ENCODE measurements at places on chromosomes 1 and 21. TPM values are rescaled to one million over a fixed set of nuclear protein-coding genes. Genes with fewer than 3 reads are reported as not detected.
A peak's percentile ranks its signal among the peaks of the same experiment; 100 is the strongest.

DNA sequence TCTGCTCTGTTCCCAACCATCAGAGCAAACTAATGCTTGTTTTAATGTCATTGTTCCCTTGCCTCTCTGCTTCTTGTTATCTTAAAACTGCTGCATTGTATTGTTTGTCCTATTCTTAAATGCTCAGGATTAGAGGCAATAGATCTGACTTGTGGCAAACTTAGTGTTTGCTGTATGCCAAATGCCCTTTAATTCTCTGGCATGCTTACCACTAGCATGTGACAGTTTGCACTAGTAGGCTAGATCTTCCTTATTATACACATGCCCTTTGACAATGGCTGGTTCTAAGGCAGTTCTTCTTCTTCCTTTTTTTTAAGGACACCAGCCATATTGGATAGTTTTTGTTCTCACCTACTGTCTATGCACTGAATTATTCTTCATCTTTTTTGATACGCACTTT is 30.1 kb downstream of the PALMD start:
- DNase-seq, result no peak

- peak; percentile 31 for DNase-seq
Measured at GRCh38 chr1:55143684-55144083, 71.5 kb downstream of the USP24 start.

CD34 gene
- total RNA-seq, result not detected

DNA sequence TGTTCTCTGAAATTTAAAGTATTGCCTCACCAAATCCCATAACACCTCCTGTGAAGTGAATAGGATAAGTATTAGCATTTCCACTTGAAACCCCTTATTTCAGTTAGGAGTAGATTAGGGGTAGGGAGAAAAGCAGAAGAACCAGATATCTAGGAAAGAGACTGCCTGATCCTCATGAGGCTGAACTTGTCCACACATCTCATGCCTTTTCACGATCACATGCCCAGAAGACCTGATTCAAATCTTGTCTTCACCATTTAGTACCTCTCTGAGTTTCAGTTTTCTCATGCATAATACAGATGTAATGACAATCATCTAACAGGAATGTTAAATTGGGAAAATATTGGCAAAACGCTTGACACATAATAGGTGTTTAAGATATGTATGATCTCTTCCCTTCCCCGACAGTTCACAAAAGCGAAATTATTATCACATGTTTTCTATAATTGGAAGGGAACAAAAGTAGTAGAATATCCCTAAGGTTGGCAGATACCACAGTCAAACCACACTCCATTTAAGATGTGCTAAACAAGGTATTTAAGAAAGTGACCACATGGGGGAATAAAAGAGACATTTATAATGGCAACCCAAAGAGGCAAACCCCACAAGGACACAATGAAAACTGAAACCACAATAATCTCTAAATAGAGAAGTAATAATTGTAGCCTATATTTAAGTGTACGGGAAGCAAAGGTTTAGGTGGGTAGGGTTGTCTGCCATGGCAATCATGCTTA is 25.2 kb downstream of the GFI1 start:
- DNase-seq, result no peak

DNA sequence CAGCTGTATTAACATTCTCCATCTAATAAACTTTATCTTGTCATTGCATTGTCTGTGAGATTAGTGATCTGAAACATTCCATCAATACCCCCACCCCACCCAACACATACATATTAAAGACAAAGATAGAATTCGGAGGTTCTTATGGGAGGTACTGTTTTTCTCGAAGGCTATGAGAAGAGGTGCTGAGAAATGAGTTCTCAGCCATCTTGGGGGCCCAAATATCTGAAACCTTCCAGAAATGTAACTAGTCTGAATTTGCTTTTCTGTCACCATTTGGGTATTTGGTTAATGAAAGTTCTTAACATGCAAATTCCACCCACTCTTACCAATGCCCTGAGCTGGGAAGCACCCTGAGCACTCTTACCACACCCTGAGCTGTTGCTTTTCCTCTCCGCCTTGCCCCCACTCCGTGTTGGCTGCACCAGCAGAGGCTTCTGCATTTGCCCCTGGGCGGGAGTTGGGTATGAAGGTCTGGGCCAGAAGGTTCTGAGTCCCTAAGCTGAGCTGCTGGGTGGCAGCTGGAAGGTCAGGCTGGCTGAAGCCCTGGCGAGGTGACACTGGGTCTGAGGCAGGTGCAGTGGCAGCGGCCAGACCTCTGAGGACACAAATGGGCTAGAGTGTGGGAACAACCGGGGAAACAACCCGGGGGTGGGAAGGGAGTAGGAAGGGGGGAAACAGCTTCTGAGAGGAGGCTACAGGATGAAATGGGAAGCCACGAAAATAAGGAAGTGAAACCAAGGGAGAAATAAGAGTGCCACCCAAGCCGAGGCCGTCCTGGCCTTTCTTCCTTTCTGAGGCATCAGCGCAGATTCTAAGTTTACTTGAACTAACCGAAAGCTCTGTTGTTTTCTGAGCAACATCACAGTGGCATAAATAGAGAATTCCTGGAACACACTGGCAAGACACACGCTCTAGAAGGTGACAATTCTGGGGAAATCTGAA is 26.3 kb upstream of the IER5 start:
- DNase-seq, result no peak

CELA3B gene
- total RNA-seq, result not detected

DNA sequence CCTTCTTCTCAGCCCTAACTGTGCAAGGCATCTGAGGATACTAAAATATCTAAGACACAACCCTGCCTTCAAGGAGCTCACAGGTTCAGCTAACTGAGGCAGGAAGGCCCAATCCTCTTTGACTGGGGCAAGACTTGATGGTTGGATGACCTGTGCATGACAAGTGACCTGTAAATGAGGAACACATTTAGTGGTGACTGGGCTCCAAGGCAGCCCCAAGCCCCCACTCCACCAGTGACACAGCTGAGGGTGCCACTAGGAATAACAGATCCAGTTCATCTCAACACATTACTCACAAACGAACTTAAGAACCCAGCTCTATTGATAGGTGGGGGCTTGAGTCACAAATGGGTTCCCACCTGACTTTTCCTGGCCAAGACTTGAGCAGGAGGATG is 244.7 kb upstream of the IRF2BP2 start:
- DNase-seq, result no peak

AQP10 gene
- not detected for total RNA-seq

GRCh38 chr21:33688353-33688752 is 46.1 kb downstream of the ITSN1 start:
- DNase-seq, result no peak

- no peak for DNase-seq
Measured at GRCh38 chr1:26077524-26077923, 10.1 kb upstream of the TRIM63 start.

DNA sequence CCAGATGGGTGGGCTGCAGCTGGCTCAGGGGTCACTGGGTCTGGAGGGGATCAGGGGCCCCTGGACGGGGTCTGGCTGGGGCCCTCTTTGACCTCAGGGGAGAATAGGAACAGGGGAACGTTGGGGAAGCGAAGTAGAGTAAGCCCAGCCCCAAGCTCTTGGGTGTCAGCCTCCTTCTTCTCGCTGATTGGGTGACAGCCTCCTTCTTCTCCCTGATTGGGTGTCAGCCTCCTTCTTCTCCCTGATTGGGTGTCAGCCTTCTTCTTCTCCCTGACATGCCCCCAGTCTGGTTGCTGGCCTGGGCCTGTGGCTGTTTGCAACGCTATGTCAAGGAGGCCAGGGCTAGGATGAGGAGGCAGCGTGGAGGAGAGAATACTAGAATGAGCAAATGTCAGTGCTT is 76.7 kb upstream of the CASZ1 start:
- no peak for DNase-seq

GRCh38 chr1:54795356-54795665 is 5.8 kb downstream of the TTC22 start:
- no peak for DNase-seq
